ENCODE measurements at places on chromosomes 7 and 10.
A peak's percentile ranks its signal among the peaks of the same experiment; 100 is the strongest.

GRCh38 chr10:30070001-30070685 lies 10.8 kb upstream of the JCAD start:
- DNase-seq, result no peak

- no peak for DNase-seq
Observed at GRCh38 chr10:18400906-18401245, 250.5 kb downstream of the NSUN6 start.

GRCh38 chr10:32317795-32318357 lies 29.1 kb downstream of the EPC1 start:
- DNase-seq, result no peak

DNA sequence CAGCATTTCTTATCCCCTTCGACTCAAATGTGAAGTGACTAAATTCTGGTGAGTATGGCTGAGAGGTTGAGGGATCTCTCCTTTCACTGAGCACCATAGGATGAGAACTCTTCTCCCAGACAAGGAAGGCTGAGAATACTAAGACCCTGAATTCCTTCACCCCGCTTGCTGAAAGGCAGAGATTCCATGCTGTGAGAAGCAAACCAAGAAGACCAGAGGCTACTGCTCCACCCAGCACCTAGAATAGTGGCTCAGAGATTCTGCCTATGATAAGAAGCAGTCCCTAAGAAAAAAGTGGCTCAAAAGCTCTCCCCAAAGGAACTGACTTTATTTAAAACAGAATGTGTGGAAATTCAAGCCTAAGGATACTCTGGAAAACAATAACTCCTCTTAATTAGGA lies 26.7 kb upstream of the WNT2 start:
- DNase-seq, result no peak

DNA sequence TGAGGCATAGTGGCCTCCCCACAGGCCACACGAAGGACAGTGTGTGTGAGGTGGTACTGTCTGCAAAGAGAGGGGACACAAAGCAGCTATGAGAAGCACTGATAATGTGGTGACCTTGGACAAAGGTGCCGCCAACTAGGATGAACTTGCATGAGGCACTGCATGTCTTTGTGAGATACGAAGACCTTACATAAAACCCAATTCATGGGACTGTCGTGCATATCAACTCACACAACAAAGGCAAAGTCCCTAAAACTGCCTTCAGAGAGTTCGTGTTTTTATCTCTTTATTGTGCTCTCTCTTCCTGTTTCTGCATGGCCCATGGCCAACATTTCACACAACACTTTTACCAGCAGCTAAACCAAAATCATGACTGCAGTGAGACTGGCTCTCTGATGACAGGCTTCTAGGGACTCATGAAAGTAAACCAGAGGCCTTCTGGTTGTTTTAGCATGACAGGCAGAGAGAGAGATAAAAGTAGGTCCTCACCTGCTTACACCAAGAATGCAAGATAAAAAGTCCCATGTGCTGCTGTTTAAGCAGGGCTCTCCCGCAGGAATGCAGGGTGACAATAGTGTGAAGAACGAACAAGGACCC lies 347.8 kb downstream of the ELMO1 start:
- DNase-seq, result no peak

- DNase-seq, result peak; percentile 70
Observed at GRCh38 chr10:133127291-133128125, 32.5 kb upstream of the KNDC1 start.

GRCh38 chr7:32868116-32868515 lies 23.4 kb downstream of the KBTBD2 start:
- no peak for DNase-seq

DNA sequence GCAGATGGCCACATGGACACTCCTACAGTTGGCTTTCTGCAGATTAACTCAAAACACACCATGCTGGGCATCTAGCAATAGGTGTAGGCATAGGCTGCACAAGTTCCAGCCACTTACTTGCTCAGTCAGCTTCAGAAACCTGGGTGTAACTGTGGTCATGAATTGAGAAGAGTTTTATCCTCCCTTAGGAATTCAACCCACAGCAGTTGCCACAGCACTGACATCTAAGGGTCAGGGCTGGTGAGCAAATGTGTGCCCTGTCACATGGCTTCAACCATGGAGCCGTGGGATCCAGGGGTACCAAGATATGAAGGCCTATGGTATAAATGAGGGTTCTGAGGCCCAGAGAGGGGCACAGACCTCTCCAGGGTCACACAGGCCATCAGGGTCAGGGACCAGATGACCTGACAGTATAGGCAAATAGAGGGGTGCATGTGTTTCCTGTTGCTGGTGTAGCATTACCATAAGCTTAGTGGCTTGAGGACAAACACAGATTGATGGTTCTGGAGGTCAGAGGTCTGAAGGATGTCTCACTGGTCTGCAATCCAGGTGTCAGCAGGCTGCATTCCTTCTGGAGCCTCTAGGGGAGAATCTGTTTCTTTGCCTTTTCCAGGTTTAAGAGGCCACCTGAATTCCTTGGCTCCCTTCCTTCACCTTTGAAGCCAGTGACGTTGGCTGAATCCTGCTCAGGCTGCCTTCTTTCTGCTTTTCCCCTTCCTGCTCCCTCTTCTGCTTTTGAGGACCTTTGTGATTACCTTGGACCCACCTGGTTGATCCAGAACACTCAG lies 24.1 kb downstream of the MINDY4 start:
- no peak for DNase-seq

DNA sequence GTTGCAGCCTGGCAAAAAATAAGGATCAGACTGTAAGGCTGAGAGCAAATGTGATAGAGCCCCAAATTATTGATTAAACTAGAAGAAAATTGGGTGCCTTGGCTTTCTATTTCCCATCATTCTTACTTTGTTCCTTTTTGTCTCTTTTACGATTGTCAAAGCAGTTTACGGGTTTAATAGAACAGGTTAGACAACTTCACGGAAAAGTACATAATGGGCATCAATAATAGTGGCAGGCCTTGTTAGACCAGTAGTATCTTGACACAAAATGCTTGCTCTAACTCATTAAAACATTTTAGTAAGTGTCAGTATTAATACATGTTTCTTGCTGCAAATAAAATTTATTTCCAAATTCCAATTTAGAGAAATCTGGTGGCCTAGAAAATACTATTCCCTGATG lies 14.5 kb upstream of the GGCT start:
- no peak for DNase-seq

GRCh38 chr7:130476297-130477150 lies 15.4 kb upstream of the MEST start:
- DNase-seq, result no peak

GRCh38 chr10:94630017-94630688 lies 53.4 kb upstream of the CYP2C18 start:
- DNase-seq, result peak; percentile 18

DNA sequence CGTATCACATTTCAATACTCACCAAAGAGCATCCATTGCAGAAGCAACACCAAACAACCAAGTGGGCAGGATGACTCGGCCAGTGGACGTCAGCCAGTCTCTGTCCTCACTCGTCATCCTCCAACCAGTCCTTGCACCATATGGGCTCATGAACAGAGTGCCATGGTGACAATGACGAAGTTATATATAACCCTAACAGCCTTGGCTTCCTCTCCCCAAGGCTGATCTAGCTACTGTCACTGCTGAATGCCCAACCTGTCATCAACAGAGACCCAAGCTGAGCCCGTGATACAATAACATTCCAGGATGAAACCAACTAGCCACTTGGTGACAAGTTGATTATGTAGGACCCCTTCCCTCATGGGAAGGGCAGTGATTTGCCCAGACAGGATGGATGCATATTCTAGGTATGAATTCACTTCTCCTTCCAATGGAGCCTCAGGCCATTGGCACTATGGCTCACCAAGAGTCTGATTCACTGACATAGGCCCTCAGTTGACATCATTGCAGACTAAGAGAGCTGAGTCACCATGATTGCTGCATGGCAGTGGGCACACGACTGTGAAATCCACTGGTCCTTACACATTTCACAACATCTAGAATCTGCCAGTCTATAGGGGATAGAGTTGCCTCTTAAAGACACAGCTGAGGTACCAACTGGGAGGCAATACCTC lies 26.3 kb upstream of the PPIF start:
- DNase-seq, result peak; percentile 78

DNA sequence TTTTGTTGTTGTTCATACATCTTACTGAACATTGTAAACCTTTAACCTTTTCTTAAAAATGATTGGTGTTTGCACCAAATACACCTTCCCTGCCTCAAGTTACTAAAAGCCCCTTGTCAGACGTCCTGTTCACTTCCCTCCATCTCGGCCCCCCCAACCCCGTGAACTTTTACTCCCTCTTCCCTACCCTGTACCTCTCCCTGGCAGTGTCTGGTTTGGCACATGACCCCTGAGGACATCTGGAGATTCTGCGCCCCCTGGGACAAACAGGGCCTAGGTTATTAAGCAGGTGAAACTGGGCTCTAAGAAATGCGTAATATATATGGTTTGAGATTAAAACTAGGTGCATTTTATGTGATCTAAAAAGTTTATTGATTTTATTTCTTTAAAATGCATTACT lies 1.4 kb downstream of the PPP2R2D start:
- no peak for DNase-seq

DNA sequence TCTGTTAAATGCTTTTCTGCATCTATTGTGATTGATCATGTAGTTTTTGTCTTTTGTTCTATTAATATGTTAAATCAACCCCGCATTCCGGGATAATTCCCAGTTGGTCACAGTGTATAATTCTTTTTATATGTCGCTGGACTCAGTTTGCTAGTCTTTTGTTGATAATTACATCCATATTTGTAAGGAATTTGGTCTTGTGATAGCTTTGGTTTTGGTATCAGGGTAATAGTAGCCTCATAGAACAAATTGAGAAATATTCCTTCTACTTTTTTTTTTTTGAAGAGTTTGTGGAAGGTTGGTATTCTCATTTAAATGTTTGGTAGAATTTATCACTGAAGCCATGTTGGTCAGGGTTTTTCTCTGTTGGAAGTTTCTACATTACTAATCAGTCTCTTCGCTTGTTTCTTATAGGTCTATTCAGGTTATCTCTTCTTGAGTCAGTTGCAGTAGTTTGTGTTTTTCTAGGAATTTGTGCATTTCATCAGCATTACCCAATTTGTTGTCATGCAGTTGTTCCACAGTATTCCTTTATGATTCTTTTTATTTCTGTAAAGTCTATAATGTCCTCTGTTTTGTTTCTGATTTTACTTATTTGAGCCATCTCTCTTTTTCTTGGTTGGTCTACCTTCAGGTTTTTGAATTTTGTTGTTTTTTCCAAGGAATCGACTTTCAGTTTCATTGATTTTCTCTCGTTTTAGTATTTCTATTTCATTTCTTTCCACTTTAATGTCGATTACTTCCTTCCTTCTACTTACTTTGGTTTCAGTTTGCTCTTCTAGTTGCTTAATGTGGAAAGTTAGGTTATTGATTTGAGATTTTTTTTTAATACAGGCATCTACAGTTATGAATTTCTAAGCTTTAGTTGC lies 64.6 kb upstream of the GJD4 start:
- DNase-seq, result no peak

DNA sequence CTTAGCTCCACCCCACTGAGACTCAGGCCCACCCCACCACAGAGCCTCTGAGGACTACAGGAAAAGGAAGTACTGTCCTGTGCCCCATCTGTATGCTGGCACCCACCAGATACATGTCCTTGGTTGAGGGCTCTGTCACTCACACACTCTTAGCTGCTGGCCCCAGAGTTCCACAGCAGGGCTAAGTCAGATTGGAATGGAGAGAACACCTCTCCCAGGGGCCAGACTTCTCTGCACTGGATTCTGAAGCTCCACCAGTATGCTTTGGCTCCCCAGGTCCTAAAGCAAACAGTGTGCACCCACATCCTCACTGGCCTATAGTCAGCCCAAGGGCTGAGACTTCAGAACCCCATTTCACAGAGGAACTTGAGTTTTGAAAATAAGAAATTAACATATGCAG lies 103.2 kb upstream of the PPP2R2D start:
- no peak for DNase-seq
